ENCODE measurements at places on chromosomes 12 and 14. TPM values are rescaled to one million over a fixed set of nuclear protein-coding genes. Genes with fewer than 3 reads are reported as not detected.

DNA sequence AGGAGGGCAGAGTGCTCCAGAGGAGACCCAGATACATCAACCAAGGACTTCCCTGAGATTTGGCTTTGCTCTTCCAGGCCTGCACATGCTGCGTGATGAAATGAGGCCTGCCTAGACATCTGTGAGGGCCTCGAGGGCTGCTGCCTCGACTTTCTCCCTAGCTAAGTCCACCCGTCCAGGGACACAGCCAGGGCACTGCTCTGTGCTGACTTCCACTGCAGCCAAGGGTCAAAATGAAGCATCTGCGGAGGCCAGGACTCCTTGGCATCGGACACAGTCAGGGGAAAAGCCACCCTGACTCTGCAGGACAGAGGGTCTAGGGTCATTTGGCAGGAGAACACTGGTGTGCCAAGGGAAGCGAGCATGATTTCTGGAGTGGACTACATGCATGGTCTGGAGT is 10.7 kb downstream of the SLC25A47 start:
- no peak overlapping the region for H3K27ac ChIP-seq
- H3K36me3 ChIP-seq = peaks cover 25% of the 10 kb centered on the region
- no peaks in the 10 kb centered on the region for H3K4me1 ChIP-seq
- no peak overlapping the region for H3K4me3 ChIP-seq
- H3K27me3 ChIP-seq = no peaks in the 10 kb centered on the region

- H3K27ac ChIP-seq = no peak overlapping the region
- no peaks in the 10 kb centered on the region for H3K4me1 ChIP-seq
- H3K36me3 ChIP-seq = no peaks in the 10 kb centered on the region
- no peak overlapping the region for H3K4me3 ChIP-seq
- no peak for DNase-seq
These were observed 37.9 kb downstream of the CYP46A1 start for GRCh38 chr14:99721792-99722516.

The PRKAG1 gene
- 50.7 TPM for total RNA-seq

The TGFB3 gene
- total RNA-seq = 11.6 TPM

The CLECL1 gene
- total RNA-seq = not detected

The OAS2 gene
- total RNA-seq = not detected

- H3K4me3 ChIP-seq = peak overlapping the region; percentile 4
- H3K36me3 ChIP-seq = no peaks in the 10 kb centered on the region
- H3K27me3 ChIP-seq = no peaks in the 10 kb centered on the region
- DNase-seq = peak; percentile 56
- H3K27ac ChIP-seq = peak overlapping the region; percentile 59
These were observed 464.6 kb downstream of the PCNX1 start for GRCh38 chr14:71371711-71372396.

GRCh38 chr12:10098791-10099190 is at the start of gene CLEC1A:
CLEC1A (minus strand) TSS chr12:10098985; CDS start chr12:10098922, 63 bp downstream.
- no peak within 1 kb of the TSS for H3K4me3 ChIP-seq
- H3K4me1 ChIP-seq = no peaks in the 10 kb centered on the region
- H3K27me3 ChIP-seq = no peaks in the 10 kb centered on the region
- no peak within 1 kb of the TSS for H3K27ac ChIP-seq
- no peak for DNase-seq
- H3K36me3 ChIP-seq = no peaks in the 10 kb centered on the region

- no peak overlapping the region for H3K4me3 ChIP-seq
- H3K27ac ChIP-seq = no peak overlapping the region
These were observed 17.4 kb upstream of the GALNT16 start for GRCh38 chr14:69242311-69243224.

DNA sequence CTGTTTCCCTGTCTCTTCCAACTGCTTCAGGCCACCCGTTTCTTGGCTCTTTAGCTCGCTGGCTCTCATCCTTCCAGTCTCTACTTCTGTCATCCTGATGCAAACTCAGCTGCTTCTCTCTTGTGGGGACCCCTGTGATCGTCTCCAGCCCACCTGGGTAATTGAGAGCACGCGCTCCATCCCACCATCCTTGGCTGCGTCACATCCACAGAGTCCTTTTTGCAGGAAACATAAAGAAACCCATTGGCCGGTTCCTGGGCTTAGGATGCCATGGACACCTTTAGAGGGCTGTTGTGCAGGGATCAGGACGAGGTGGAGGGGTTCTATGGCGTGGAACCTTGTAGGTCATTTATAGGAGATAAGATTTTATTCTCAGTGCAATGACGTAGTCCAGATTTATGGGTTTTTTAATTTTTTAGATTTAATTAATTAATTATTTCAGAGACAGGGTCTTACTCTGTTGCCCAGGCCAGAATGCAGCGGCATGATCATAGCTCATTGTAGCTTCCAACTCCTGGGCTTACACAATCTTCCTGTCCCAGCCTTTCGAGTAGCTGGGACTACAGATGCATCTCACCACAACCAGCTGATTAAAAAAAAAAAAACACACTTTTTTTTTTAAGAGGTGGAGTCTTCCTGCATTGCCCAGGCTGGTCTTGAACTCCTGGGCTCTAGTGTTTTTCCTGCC is 82.6 kb downstream of the CCDC92 start:
- no peak overlapping the region for H3K27ac ChIP-seq
- no peak overlapping the region for H3K4me3 ChIP-seq
- no peaks in the 10 kb centered on the region for H3K36me3 ChIP-seq

The BCL2L14 gene
- not detected for total RNA-seq

GRCh38 chr12:94457311-94457710 is 2.4 kb downstream of the CEP83 start:
- H3K4me1 ChIP-seq = no peaks in the 10 kb centered on the region
- DNase-seq = no peak
- no peak overlapping the region for H3K4me3 ChIP-seq
- no peaks in the 10 kb centered on the region for H3K27me3 ChIP-seq
- no peak overlapping the region for H3K27ac ChIP-seq
- no peaks in the 10 kb centered on the region for H3K36me3 ChIP-seq

The CD4 gene
- total RNA-seq = not detected
